ENCODE measurements at places on chromosomes 4 and X. TPM values are rescaled to one million over a fixed set of nuclear protein-coding genes. Genes with fewer than 3 reads are reported as not detected.

The FGFRL1 gene
- total RNA-seq, result 29.3 TPM

The PAGE3 gene
- total RNA-seq, result not detected

The GYPE gene
- 2.1 TPM for total RNA-seq

The GLRB gene
- total RNA-seq, result 16.7 TPM

The MAGEC1 gene
- total RNA-seq, result not detected

The TAF7L gene
- 0.20 TPM for total RNA-seq

The SSX2B gene
- not detected for total RNA-seq

The TRMT44 gene
- 11.4 TPM for total RNA-seq

The BEX1 gene
- total RNA-seq, result 8.7 TPM

The TMPRSS11D gene
- total RNA-seq, result not detected

The ZNF182 gene
- 3.1 TPM for total RNA-seq

The MAGEA9B gene
- total RNA-seq, result not detected

The ETDB gene
- not detected for total RNA-seq

The TLR1 gene
- 1.5 TPM for total RNA-seq

The FAM114A1 gene
- 431 TPM for total RNA-seq

The CLDN22 gene
- under 0.01 TPM for total RNA-seq

The ZFYVE28 gene
- 22.5 TPM for total RNA-seq

The SLC25A31 gene
- total RNA-seq, result not detected

The ATP1B4 gene
- not detected for total RNA-seq

The COL4A6 gene
- 62.2 TPM for total RNA-seq

The TRIM60 gene
- not detected for total RNA-seq

The HSFX4 gene
- not detected for total RNA-seq

The FAM9B gene
- total RNA-seq, result not detected

The CORIN gene
- total RNA-seq, result 2.4 TPM

The EDA gene
- total RNA-seq, result 0.30 TPM

The TMPRSS11F gene
- total RNA-seq, result not detected

The TEC gene
- 0.20 TPM for total RNA-seq

The ODAPH gene
- total RNA-seq, result not detected

The NSUN7 gene
- not detected for total RNA-seq

The CCNB3 gene
- 0.65 TPM for total RNA-seq

The PAGE5 gene
- total RNA-seq, result not detected

The CWH43 gene
- total RNA-seq, result not detected

The IL15 gene
- 7.6 TPM for total RNA-seq

The AVPR2 gene
- not detected for total RNA-seq

The IL21 gene
- not detected for total RNA-seq

The EGFL6 gene
- total RNA-seq, result not detected

The TRIM61 gene
- 3.0 TPM for total RNA-seq
